Fibroblast of skin of abdomen (primary cell): ENCODE measurements at places on chromosomes 4 and X.

DNA sequence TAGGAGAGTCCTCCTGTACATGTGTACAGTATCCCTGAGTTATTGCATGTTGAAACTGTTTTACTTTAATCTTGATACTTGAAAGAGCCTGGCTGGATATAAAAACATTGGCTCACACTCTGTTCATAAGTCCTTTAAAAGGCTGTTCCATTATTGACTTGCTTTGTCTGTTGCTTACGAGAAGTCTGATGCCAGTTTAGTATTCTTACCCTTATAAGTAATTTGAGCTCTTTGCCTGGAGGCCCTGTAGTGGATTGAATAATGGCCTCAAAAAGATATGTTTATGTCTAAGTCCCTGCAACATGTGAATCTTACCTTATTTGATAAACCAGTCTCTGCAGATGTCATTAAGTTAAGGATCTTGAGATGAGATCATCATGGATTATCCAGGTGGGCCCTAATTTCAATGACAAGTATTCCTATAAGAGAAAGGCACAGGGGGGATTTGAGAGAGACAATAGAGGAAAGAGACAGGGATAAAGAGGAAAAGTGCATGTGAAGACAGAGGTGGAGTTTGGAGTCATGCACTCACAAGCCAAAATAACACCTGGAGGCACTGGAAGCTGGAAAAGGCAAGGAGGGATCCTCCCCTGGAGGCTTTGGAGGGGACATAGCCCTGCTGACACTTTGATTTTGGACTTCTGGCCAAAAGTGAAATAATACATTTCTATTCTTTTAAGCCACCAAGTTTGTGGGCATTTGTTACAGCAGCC, 98.1 kb downstream of the IRF2 start:
- no peak for DNase-seq

GRCh38 chr4:48247142-48247877, 22.3 kb downstream of the TEC start:
- peak; percentile 53 for DNase-seq

GRCh38 chr4:124288706-124289486, 423.6 kb downstream of the ANKRD50 start:
- no peak for DNase-seq

DNA sequence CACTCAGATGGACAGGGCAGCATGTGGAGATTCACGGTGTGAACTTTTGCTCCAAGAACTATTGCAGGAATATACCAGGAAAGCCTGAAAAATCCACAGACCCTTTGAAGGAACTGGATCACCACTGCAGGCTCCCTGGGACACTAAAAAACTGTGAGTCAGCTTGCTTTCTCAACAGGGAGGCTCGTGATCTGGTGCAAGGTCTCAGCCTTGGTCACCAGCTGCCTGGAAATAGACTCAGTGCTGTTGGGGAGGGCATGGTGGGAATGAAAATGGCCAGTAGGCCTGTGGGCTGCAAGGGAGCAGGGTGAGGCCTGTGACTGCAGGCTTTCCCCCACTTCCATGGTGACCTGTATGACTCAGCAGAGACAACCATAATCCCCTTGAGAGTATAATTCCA, 426.4 kb upstream of the RPS6KA3 start:
- no peak for DNase-seq

- no peak for DNase-seq
These were observed 6.9 kb upstream of the HELT start for GRCh38 chr4:185011408-185011807.

- DNase-seq, result peak; percentile 18
These were observed 42.0 kb upstream of the MAPK10 start for GRCh38 chr4:86401826-86402225.

DNA sequence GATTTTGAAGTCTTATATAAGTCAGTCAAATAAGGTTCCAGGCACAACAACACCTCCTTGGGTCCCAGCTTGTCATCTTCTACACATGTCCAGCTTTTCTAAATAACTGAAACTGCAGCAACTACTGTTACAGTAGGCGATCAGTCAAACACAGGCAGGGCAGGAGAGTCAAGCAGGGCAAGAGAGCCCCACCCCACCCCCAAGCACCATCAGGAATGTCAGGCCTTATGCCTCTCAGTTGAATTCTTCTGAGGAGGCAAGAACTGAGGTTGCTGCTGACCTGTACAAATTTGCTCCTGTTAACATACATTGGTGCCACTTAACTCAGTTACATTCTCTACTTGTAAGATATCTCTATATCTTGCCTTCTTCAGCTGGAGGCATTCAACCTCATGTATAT, 608.8 kb upstream of the PCDH10 start:
- DNase-seq, result no peak

GRCh38 chr4:117957571-117957970, 76.7 kb upstream of the NDST3 start:
- DNase-seq, result no peak

- no peak for DNase-seq
These were observed 444.7 kb upstream of the FTHL17 start for GRCh38 chrX:31516527-31516926.
